Activated CD8-positive, alpha-beta memory T cell treated with anti-CD3 and anti-CD28 coated beads for 1 hour (primary cell): ENCODE measurements at places on chromosomes 6 and 20.

- no peak for DNase-seq
Measured at GRCh38 chr20:23446505-23446904, 6.2 kb downstream of the CST11 start.

GRCh38 chr6:53673162-53673727 is 7.7 kb upstream of the KLHL31 start:
- DNase-seq: no peak

- no peak for DNase-seq
Measured at GRCh38 chr6:33724102-33725023, 12.9 kb upstream of the UQCC2 start.

DNA sequence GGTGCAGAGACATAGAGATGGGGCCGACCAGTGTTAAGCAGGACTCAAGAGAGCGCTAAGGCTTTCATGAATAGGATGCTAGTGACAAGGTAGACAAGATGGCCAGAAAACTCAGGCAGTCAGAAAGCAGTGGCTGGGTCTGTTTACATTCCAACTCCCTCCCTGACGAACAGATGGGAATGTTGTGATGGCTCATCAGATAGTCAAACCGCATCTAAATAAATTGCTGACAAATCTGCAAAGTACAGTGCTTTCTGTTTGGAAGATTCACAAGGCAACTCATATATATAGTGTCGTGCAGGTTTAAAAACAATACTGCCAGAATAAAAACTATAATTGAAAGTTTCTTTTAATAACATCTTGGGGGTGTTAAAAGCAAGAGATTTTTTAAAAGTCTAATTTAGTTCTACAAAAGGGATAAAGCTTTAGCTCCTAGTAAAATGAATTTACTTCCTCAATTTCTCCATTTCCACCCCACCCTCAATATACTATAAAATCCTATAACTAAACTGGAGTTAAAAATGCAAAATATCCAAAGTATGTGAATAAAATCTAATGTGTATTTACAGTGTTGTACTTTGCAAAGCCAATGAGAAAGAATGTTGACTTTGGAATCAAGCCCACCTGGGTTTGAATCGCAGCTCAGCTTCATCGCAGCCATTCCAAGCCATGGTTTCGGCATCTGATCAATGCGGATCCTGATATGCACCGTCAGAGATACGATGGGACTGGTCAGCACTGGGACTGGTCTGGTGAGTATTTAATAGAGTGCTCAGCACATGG is 247.3 kb upstream of the PDE10A start:
- no peak for DNase-seq

DNA sequence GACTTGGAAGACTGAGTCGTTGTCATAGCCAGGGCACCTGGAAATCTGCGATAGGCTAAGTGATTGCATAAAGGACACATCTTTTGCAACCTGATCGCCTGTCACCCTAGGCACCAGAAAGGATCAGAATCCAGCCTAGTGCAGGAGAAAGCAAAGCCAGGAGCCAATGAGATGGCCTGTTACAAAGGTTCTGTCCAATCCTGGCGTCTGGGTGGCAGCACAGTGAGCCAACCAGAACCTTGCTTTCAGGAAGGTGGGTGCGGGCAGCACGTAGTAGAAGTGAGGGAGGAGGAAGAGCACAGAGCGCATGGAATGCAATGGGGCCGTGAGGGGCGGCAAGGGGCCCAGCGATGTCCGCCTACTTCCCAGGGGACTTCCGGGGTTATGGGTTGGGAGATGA is 120.4 kb upstream of the GGTLC1 start:
- DNase-seq: no peak

DNA sequence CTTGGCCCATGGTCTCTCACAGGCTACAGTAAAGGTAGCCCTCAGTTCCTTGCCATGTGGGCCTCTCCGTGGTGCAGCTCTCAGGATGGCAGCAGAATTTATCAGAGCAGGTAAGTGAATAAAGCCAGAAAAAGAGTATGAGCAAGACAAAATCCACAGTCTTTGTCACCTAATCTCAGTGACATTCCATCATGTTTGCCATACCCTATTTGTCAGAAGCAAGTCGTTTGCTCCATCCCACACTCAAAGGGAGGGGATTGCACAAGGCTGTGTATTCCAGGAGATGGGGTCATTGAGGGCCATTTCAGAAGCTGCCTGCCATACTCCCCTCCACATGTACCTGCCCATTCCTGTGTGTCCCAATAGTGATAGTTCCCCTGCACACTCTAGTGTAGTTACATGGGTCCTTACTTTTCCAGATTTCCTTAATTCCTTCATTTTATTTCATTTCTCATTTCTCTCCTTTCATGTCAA is 24.2 kb downstream of the ISM1 start:
- DNase-seq: no peak

DNA sequence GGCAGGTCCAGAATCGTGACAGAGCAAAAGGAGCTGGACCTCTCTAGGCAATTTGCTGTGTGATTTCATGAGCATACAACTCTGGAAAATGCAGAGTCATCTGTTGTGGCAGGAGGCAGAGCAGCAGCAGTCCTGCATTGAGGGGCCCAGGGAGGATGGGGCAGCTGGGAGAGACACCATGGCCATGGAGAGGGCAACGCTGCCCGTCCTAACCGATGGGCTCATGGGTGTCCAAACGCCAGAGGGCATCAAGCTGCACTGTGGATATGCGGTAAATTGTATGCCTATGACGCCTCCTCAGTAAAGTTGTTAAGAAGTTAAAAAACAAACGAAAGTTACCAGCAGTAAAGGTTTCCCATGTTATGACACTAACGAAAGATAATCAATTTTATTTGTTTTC is 42.2 kb upstream of the DACT2 start:
- DNase-seq: no peak

DNA sequence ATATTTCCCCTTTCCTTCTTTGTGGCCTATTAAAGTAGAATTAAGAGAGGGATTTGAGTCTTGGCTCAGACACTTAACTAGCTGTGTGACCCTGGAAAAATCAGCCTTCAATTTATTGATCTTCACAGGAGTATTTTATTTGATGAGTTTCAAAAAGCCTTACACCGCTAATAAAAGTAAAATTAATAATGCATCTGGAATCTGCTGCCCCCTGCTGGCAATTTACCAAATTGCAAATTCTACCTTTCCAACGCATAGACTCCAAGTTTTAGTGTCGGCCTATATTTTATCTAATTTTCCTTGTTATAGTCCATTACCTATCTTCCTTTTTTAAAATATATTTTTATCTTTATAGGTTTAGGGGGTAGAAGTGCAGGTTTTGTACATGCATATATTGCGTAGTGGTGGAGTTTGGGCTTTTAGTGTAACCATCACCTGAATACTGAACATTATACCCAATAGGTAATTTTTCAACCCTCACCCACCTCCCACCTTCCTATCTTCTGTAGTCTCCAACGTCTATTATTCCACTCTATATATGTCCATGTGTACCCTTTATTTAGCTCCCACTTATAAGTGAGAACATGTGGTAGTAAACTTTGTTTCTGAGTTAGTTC is 46.3 kb downstream of the GOPC start:
- no peak for DNase-seq

DNA sequence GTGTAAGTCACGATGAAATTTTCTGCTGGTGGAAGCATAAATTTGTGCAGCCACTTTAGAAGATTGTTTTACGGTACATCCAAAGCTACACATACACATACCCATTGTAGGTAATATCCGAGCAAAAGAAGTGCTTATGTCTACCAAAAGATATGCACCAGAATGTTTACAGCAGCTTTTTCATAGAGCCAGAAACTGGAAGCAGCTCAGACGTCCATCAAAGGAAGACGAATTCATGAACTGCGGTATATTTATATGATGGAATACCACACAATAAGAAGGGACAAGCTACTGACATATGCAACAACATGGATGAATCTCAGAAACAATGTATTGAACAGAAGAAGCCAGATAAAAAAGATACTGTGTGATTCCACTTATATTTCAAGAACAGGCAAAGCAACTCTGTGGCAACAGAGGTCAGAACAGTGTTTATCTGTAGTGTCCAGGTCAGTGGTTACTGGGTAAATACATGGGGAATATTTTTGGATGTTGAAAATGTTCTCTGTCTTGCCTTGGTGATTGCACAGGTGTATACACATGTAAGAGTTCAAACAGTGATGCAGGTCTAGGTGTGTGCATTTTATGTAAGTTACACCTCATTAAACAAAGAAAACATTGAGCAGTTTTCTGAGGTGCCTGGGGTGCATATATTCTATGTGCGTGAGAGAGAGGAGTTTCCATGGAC is 51.9 kb upstream of the EXOC2 start:
- DNase-seq: no peak

- DNase-seq: no peak
Measured at GRCh38 chr6:46993846-46994245, 48.3 kb downstream of the ADGRF1 start.

GRCh38 chr6:17885889-17886576 is 101.4 kb downstream of the KIF13A start:
- DNase-seq: no peak

GRCh38 chr6:106116125-106116832 is 30.1 kb downstream of the PRDM1 start:
- no peak for DNase-seq

DNA sequence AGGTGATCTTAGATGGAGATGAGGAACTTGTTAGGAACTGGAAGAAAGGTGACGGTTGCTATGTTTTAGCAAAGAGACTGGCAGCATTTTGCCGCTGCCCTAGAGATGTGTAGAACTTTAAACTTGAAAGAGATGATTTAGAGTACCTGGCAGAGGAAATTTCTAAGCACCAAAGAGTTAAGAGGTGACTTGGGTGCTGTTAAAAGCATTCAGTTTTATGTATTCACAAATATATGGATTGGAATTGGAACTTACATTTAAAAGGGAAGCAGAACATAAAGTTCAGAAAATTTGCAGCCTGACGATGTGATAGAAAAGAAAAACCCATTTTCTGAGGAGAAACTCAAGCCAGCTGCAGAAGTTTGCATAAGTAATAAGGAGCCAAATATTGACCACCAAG is 176.3 kb downstream of the MOXD1 start:
- no peak for DNase-seq

GRCh38 chr20:32749914-32750637 is 6.8 kb upstream of the COMMD7 start:
- DNase-seq: no peak

DNA sequence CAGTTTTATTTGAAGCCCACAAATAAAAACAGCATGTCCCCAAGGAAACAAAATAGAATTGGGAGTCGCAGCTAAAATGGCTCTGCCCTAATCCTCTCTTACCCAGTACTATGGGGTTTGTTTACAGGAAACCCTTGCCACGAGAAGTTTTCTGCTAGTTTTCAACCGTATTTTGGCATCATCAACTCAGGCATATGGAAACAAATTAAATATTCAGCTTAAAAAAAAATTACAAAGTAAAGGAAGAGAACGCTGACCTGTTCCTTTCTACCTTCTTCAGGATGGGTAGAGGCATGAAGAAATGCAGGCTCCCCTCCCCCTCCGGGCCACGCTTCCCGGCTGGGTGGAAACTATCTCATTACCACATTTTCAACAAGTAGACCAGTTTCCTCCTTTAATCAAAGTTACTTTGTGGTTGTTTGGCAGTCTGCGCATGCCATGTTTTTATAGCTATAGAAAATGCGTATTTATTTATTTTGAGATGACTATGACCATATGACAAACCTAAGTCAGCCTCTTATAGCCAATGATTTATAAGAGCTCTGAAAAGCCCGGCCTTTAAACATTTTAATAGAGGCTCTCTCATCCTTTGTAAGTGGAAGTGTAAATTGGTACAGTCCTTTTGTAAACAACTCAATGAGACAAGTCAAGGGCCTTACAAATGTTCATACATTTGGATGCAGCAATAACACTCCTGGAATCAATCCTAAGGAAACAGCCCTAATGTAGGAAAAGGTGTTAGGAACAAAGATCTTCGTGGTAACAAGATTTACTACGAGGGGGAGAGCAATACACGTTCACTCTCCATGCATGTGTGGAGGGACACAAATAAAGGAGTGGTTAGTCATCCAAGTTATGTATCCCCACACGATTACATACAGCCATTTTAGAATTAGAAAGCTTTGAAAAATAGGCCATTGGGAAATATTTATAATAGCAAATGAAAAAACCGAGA is 16.1 kb upstream of the ZNF217 start:
- peak; percentile 44 for DNase-seq

DNA sequence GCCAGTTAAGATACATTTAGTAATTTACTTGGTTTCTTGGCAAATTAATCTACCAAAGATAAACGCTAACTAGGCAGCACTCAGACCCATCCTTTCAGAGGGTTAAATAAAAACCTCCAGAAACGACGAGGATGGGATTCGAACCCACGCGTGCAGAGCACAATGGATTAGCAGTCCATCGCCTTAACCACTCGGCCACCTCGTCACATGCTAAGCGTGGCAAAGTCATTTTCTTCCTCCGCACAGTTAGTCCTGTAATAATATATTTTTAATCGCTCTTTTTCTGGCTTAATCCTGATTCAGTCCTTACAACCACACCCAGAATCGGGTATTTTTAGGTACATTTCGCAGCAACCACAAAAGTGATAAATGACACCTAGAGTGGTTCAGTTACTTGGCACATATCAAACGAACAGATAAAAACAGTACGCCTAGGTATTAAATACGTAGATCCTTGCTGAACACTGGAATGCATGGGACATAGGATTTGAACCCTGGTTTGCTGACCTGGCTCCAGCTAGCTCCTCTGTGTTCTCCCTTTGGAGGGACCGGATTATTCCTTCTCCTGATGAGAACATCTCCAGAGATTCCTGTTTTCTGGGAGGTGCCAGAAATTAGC is 71.6 kb downstream of the GPX5 start:
- no peak for DNase-seq

GRCh38 chr6:158496700-158497099 is 63.2 kb upstream of the TMEM181 start:
- DNase-seq: no peak

DNA sequence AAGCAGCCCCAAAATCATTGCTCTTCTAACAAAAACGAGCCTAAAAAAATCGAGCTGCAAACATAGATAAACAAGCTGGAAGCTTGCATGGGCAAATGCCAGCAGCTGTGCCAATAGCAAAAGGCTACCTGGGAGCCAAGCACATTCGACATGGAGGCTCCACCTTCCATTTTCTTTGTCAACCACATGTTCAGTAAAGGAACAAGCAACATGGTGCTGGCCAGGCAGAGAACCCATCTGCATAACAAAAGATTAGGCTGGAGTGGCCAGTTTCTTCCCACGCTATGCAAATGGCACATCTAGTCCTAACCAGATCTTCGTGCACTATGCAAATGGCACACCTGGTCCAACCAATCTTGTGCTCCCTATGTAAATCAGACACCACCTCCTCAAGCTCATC is 110.5 kb downstream of the KIF16B start:
- no peak for DNase-seq

DNA sequence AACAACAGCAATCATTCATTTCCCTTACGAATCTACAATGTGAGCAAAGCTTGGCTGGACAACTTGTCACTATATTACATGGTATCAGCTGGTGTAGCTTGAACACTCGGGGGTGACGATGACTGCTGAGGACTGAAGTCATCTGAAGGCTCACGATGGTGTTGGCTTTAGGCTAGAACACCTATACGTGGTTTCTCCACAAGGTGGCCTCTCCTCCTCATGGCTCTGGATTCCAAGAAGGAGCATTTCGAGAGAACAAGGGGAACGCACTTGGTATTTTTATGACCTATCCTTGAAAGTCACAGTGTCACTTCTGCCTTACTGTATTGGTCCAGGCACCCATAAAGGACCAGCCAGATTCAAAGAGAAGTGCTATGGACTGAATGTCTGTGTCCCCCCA is 37.5 kb upstream of the ADGRF1 start:
- no peak for DNase-seq

GRCh38 chr20:58723628-58723984 is 31.0 kb downstream of the NPEPL1 start:
- DNase-seq: no peak
